ENCODE measurements at places on chromosomes 3 and 15.

- H3K36me3 ChIP-seq, result no peaks in the 10 kb centered on the region
- H3K4me3 ChIP-seq, result no peak overlapping the region
- H3K27me3 ChIP-seq, result no peaks in the 10 kb centered on the region
- H3K4me1 ChIP-seq, result no peaks in the 10 kb centered on the region
- DNase-seq, result no peak
- H3K27ac ChIP-seq, result no peak overlapping the region
Observed at GRCh38 chr3:140223631-140224030, 288.6 kb downstream of the CLSTN2 start.

DNA sequence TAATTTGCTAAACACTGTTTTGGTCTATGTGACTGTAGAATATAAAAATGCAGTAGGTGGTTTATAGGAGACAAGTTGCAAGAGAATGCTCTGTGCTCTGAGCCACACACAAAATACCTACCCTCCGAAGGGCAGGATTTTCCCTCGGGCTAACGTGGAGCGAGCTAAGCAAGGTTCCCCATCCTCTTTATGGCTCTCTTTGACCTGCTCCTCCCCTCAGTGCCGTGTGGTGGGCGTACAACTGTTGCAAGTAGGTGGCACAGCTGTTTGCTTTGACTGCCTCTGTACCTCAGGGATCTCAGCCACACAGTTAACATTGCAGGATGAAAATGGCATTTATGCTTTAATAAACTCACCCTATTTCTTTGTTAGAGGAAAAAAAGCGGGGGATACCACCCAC lies 339.1 kb downstream of the SATB1 start:
- H3K36me3 ChIP-seq, result no peaks in the 10 kb centered on the region
- H3K4me1 ChIP-seq, result peaks cover 10% of the 10 kb centered on the region
- H3K27me3 ChIP-seq, result peaks cover 28% of the 10 kb centered on the region
- no peak overlapping the region for H3K27ac ChIP-seq
- no peak overlapping the region for H3K4me3 ChIP-seq

GRCh38 chr3:44248152-44248551 lies 6.5 kb downstream of the TOPAZ1 start:
- H3K4me3 ChIP-seq, result no peak overlapping the region
- no peak overlapping the region for H3K27ac ChIP-seq
- peaks cover 33% of the 10 kb centered on the region for H3K27me3 ChIP-seq
- no peaks in the 10 kb centered on the region for H3K36me3 ChIP-seq
- no peaks in the 10 kb centered on the region for H3K4me1 ChIP-seq
- DNase-seq, result no peak

DNA sequence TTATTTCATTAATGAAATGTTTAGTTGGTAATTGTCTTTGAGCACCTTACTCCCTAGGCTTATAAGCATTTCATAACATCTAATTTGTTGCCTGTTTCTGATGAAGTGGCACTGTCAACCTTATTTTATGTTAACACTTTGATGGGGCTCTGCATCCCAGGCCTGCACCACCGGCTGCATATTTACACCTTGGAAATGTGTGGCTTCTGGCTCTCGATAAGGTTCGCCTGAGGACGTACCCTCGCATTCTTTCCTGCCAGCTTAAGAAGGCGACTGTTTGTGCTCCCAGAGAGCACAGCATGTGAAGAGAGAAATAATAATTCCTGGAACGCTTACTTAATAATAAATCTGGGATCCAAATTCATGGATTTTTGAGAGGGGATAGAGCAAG lies 763.3 kb upstream of the CFAP20DC start:
- H3K36me3 ChIP-seq, result no peaks in the 10 kb centered on the region
- DNase-seq, result no peak
- no peak overlapping the region for H3K27ac ChIP-seq
- no peak overlapping the region for H3K4me3 ChIP-seq

GRCh38 chr15:85624291-85624801 lies 170.4 kb downstream of the KLHL25 start:
- peaks cover 46% of the 10 kb centered on the region for H3K36me3 ChIP-seq
- no peaks in the 10 kb centered on the region for H3K27me3 ChIP-seq
- peak overlapping the region; percentile 96 for H3K27ac ChIP-seq
- H3K4me3 ChIP-seq, result peak overlapping the region; percentile 56
- H3K4me1 ChIP-seq, result peaks cover 68% of the 10 kb centered on the region

DNA sequence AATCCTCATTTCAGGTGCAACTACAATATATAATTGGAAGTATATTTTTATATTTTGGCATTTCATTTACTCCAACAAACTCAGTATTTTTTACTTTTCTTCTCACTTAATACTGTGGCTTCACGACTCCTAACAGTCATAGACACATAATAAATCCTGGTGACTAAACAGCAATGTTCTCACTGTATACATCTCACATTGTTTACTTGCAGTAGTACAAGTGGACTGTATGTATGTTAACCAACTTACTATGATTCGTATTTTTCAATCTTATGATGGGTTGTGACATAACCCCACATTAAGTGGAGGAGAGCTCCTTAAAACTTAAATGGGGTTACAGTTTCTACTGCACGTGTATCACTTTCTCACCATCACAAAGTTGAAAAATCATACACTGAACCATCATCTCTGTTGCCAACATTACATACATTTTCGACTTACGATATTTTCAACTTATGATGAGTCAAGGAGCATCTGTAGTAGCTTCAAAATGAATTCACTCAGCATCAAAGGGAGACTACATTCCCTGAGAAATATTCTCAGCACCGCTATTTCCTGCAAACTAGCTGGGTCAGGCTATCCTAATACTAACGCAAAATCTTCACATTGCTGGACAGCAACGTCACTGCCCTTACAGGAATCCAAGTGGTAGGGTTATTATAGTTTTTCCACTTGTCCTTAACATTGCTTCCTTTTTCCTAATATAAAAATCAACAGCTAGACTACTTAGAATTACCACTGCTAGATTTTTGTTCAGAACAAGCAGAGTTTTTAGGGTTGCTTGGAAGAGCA lies 7.3 kb downstream of the ADAM10 start:
- peaks cover 13% of the 10 kb centered on the region for H3K36me3 ChIP-seq
- no peaks in the 10 kb centered on the region for H3K27me3 ChIP-seq
- no peak overlapping the region for H3K27ac ChIP-seq
- no peak overlapping the region for H3K4me3 ChIP-seq
- H3K4me1 ChIP-seq, result peaks cover 52% of the 10 kb centered on the region
- no peak for DNase-seq

- no peak for DNase-seq
- no peaks in the 10 kb centered on the region for H3K27me3 ChIP-seq
- H3K4me1 ChIP-seq, result peaks cover 11% of the 10 kb centered on the region
Observed at GRCh38 chr3:69322158-69322509, 63.8 kb downstream of the FRMD4B start.

- H3K4me3 ChIP-seq, result no peak overlapping the region
- H3K36me3 ChIP-seq, result no peaks in the 10 kb centered on the region
- H3K4me1 ChIP-seq, result no peaks in the 10 kb centered on the region
- DNase-seq, result peak; percentile 19
- H3K27me3 ChIP-seq, result no peaks in the 10 kb centered on the region
- H3K27ac ChIP-seq, result no peak overlapping the region
Observed at GRCh38 chr15:25246641-25247406, 192.0 kb downstream of the UBE3A start.

DNA sequence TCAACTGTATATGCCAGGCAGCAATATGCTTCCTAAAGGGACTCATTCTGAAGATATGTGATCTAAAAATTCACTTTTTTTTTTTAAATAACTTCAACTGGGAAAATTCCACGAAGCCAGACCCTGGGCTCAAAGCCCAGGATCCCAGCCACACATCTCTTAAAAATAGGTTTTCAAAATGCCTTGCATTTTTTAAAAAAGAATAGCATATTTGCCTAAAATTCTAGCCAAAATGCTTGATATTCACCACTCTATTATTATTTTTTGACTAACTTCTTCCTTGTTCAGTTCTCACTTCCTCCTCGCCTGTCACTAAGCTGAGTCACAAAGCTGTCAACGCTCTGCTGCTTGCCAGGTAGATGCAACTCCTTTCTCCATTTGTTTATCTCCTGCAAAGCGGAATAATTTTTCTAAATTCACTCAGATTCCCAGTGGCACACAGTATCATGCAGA lies 28.0 kb upstream of the VGLL4 start:
- no peak for DNase-seq
- H3K27me3 ChIP-seq, result no peaks in the 10 kb centered on the region
- no peaks in the 10 kb centered on the region for H3K36me3 ChIP-seq

DNA sequence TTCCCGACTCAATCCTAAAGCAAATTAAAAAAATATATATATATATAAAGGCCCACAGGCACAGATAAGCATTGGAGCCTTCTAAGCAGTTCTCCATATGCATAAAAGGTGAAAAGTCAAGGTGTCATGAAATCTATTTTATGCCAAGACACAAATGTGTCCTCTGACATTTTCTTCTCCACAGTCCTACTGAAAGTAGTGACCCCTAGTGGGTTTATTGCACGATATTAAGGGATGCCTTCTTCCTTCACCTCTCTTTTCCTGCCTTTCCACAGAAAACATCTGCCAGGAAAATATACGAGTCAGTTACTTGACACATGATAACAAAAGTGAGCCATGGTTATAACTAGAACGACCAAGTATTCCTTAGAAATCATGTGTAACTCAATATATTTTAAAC lies 303.2 kb downstream of the TIGIT start:
- no peak for DNase-seq
- no peak overlapping the region for H3K27ac ChIP-seq
- H3K4me1 ChIP-seq, result no peaks in the 10 kb centered on the region
- H3K27me3 ChIP-seq, result no peaks in the 10 kb centered on the region
